Spinal cord (tissue), 10 donors: ENCODE measurements at places on chromosomes 13 and 19.

DNA sequence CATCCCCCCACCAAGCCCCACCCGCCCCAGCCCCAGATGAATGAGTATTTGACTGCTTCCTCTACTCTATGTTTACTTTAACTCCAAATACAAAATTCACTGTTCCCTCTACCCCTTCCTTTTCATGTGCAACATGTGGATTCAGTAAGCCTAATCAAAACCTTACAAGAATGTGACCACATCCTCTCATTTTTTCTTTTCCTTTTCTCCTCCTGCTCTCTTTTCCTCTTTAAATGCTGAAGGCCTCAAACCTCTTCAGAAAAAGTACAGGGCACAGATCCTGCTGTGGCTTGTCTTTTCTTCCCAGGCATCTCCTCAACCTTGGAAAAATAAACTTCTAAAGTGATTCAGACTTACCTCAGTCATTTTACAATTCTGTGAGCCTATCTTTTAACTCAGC is 119.0 kb downstream of the MYCBP2 start:
- DNase-seq = no peak

DNA sequence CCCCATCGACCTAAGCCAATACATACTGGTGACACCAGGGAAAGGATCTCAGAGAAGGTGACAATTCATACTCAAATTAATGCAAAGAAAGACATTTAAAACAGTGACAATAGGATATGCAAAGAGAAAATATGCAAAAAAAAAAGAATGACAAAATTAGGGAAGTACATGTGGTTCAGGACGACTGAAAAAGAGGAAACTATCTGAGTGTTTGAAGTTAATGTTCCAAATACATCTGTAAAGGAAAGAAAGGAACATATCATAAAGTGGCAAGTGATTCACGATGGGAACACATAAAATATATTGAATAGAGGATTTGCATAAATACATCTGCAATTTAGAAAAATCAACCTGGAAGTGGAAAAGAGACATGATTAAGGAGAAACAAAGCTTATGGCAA is 441.4 kb downstream of the SLITRK5 start:
- DNase-seq = no peak

- no peak for DNase-seq
These were observed 29.9 kb downstream of the SHISA2 start for GRCh38 chr13:26021956-26022355.

DNA sequence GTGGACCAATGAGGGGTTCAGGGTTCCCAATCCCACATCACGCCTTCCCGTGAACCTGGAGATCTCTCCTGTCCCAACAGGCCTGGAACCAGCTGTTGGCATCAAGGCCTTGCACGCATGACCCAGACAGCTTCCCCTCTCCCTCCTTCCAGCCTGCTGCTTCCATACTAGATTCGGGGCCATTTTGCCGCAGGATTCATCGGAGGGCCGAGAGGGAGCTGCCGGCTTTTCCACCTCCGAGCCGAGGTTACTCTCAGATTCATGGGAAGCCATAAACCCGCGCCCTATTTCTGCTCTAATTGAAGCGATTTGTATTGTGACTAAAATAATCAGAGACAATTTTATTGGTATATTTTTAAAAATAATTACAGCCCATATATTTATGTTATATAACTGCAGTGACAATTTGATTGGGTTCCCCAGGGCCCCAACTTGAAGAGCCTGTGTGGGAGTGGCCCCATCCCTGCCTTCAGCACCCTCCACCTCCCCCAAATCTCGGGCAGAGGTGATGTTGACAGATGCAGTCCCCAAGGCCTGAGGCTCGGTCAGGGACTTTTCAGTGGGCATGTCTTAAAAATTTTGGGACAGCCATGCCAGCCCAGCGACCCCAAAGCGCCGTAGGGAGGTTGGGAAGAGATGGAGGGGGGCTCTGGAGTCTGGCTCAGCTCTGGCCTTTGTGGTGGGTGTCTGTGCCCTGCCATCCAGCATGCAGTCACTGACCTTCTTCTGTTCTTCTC is 30.8 kb upstream of the PEPD start:
- DNase-seq = no peak

GRCh38 chr19:29315556-29316190 is 102.7 kb upstream of the UQCRFS1 start:
- DNase-seq = no peak

DNA sequence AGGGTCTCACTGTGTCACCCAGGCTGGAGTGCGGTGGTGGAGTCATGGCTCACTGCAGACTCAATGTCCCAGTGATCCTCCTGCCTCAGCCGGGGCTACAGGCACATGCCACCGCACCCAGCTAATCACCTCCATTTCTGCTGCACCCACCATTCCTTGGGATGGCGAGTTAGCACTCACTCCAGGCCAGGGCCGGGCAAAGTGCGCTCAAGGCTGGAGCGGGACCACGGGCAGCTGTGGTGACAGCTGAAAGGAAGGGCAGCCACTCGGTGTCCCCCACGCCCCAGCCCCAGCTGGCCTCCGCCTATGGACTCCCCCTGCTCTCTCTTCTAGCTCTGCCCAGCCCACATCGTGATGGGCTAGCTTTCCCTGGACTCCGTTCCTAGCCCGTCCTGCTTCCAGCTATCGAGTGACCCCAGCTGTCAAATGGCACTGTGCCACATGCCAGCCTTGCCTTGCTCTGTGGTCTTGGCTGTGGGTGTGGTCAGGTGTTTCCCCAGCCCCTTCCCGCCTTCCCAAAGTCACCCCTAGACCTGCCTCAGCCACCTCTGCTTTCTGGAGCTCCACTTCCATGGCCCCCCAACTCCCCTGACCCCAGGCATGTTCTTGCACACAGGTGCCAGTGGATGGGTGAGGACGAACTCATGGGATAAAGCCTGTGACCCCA is 4.1 kb downstream of the MICOS13 start:
- no peak for DNase-seq

GRCh38 chr13:39099231-39099630 is 61.0 kb downstream of the NHLRC3 start:
- peak; percentile 26 for DNase-seq

DNA sequence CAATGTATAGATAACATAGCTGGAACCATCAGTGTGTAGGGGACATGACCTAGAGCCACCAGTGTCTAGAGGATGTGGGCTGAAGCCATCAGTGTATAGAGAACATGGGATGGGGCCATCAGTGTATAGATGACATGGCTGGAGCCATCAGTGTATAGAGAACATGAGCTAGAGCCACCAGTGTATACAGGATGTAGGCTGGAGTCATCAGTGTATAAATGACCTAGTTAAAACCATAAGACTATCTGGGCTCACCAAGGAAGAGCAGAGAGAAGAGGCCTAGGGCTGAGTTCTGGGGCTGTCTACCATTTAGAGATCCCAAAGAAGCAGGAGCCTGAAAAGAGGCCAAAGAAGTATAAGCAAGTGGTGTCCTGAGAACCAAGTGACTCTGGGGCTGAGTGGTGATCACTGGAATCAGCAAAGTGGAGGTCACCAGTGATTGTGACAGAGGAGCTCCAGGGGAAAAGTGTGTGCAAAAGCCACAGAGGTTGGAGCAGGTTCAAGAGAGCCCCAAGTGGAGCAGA is 41.0 kb downstream of the RFX2 start:
- DNase-seq = no peak

GRCh38 chr13:49622174-49622946 is 5.9 kb upstream of the ARL11 start:
- no peak for DNase-seq

DNA sequence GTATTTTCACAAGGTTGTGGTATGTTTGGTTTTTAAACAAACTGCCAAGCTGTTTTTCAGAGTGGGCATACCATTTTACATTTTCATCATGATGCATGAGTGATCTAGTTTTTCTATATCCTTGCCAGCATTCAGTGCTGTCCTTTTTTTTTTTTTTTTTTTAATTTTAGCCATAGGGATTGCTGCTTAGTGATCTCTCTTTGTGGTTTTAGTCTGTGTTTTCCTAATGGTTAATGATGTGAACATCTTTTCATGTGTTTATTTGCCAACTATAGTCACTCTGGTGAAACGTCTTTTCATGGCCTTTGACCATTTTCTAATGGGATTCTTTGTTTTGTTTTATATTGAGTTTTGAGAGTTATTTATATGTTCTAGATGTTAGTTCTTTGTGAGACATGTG is 59.7 kb downstream of the SHISA2 start:
- DNase-seq = no peak

- DNase-seq = no peak
These were observed 39.2 kb downstream of the TSSK6 start for GRCh38 chr19:19475849-19476828.
